ENCODE measurements at places on chromosomes 11 and 22.

GRCh38 chr11:85679576-85679975, 6.4 kb downstream of the CCDC89 start:
- no peak for DNase-seq

DNA sequence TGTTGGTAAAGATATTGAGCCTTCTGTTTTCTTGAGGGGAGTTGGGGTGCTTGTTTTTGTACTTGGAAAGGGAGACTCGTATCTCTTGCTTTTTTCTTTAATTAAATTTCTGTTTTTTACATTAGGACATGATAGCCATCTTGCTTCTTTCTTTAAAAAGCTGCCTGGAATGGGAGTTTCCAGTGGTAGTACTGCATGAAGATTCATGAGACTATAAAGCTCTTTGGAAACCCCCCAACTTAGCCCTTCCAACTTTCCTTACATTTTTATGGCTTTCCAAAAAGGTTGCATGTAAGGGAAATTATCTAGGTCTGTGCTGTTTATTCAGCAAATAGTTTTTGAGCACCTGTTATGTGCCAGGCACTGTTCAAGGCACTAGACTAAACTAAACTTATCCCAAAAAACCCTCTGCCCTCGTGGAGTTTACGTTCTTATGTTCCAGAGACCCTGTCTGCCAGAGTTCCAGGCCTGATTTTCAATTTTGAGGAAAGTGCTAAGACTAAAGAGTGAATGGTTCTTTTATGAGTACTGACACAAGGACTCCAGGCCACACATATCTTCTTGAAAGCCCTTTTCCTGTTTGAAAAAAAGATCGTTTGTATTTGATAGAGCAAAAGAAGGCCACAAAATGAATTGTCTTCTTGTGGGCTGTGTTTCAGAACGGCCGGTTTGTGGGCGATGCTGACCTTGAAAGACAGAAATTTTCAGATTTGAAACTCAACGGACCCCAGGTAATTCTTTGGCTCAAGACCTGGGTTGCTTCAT, 31.9 kb downstream of the CTNND1 start:
- no peak for DNase-seq

DNA sequence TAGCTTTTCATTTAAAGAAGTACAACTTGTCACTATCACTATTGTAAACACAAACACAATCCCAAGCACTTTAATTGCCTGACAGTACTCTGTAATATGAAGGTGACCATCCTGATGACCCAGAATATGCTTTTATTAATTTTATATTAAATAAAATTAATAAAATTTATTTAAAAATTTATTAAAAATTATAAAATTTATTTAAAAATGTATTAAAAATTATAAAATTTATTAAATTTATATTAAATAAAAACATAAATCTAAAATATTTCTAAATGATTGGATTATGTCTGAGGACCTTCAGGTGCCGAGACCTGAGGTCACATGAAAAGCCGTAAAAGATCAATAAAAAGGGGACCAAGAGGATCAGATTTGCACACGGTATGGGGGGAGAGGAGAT, 229.8 kb upstream of the KIRREL3 start:
- DNase-seq: no peak

DNA sequence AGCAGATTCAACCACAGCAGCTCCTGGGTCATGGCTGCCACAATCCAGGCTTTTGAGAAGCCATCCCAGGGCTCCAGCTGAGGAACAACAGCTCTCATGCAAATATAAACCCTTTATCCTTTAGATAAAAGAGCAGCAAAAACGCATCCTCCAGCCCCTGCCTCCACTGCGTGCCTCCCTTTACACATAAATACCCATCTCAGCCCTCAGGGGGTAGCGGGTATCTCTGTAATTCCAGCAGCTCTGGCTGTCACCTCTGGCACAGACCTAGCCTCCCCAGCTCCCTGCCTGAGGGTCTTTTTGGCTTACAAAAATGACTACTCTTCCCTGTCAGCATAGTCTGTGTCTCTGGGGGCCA, 21.6 kb downstream of the LMO1 start:
- no peak for DNase-seq

- DNase-seq: no peak
These were observed 5.8 kb upstream of the KDM2A start for GRCh38 chr11:67113231-67113721.

DNA sequence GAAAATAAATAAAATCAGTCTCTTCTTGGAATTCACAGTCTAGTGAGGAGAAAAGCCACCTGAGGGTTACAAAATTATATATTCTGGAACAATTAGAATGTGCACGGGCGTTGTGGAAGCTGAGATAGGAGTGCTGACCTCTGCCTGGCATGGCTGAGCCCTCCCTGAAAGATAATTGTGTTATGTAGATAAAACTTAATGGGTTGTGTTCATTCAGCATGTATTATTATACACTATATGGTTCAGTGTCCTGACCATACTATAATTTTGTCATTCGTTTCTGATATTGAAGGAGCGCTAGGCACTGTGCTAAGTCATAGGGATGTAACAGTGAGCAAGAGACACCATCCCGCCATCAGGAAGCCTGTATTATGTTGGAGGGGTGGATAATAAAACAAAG, 3.7 kb downstream of the ACAT1 start:
- DNase-seq: no peak

GRCh38 chr11:113270080-113270479, 44.3 kb upstream of the TTC12 start:
- DNase-seq: no peak

DNA sequence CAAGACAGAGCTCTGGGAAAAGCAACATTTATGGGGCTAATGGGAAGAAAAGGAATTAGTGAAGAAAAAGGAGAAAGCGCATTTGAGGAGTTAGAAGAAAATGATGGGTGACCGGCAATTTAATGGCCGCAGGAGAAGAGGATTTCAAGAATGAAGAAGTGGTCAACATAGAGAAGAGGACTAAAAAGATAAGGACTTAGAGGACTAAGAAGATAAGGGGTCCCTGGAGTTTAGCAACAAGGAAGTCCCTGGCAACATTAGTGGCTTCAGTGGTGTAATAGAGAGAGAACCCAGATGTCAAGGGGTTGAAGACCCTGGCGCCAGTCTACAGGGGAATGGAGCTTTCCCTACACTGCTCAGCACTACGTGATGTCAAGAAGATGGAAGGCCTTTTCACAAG, 32.3 kb downstream of the WEE1 start:
- no peak for DNase-seq
